ENCODE measurements at places on chromosomes 11 and 22.
A peak's percentile ranks its signal among the peaks of the same experiment; 100 is the strongest.

- no peak for DNase-seq
Measured at GRCh38 chr11:73404506-73405145, 28.4 kb downstream of the RELT start.

- DNase-seq: no peak
Measured at GRCh38 chr11:72439455-72439854, 5.1 kb upstream of the CLPB start.

- no peak for DNase-seq
Measured at GRCh38 chr22:42151924-42152635, 21.5 kb upstream of the CYP2D6 start.

DNA sequence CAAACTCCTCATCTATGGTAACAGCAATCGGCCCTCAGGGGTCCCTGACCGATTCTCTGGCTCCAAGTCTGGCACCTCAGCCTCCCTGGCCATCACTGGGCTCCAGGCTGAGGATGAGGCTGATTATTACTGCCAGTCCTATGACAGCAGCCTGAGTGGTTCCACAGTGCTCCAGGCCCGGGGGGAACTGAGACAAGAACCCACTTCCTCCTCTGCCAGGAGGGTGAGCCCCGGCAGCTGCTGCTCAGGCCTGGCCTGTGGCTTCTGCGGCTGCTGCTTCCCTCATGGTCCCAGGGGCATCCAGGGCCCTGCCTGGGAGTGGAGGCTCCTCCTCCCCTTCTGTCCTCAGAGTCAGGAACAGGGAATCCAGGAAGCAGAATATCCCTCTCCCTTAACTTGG is 98.4 kb downstream of the ZNF280B start:
- DNase-seq: no peak

DNA sequence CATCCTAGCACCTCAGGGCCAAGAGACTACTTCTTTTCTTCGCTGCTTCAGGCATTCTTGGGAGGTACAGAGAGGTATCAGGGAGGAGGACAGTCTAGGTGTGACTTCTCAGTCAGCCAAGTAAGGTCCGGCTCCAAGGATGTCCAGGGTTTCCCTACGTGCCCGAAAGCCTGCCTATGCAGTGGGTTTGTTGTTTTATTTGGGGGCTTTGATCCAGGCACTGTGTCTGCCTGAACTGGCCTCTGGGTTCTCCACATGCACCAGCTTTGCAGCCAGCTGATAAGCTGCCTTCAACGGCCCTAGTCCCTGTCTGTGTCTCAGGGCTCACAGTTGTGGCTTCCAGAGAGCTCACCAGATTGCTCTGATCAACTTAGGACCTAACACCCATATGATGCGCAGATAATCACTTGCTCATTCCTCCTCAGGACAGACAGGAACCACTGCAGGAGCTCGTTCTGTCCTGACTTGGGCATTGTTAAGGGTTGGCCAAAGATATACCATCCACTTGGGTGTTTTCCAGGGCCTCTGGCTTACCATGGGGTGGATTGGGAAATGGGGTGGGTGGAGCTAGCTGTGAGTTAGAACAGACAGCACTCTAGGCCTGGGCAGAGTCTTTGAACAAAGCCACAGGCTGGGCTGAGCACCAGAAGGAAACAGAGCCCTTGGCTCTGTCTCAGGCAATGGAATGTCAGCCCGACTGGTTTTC is 45.5 kb upstream of the CRYBB3 start:
- no peak for DNase-seq

- peak; percentile 70 for DNase-seq
Measured at GRCh38 chr11:14542324-14542723, 22.1 kb upstream of the PSMA1 start.

GRCh38 chr11:2132874-2133240 is 6.3 kb downstream of the IGF2 start:
- DNase-seq: no peak

DNA sequence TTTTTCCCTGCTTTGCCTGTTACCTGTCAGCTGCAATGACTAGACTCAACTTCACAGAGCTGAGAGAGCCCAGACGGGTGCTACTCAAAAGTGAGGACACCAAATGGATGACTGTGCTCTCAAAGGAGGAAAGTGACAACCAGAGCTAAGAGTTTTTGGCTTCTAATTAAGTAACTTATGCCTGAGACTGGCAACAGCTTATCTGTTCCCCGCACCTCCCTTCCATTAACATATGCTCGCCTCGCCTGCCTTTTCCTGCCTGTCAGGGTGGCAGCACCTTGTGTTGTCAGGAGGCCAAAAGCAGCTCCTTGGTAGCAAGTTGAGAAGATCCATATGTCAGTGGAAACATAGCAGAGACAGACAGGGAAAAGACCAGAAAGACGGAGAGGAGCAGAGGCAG is 573.9 kb upstream of the KIRREL3 start:
- DNase-seq: no peak

GRCh38 chr11:124583781-124584180 is 14.0 kb downstream of the OR8A1 start:
- DNase-seq: no peak

DNA sequence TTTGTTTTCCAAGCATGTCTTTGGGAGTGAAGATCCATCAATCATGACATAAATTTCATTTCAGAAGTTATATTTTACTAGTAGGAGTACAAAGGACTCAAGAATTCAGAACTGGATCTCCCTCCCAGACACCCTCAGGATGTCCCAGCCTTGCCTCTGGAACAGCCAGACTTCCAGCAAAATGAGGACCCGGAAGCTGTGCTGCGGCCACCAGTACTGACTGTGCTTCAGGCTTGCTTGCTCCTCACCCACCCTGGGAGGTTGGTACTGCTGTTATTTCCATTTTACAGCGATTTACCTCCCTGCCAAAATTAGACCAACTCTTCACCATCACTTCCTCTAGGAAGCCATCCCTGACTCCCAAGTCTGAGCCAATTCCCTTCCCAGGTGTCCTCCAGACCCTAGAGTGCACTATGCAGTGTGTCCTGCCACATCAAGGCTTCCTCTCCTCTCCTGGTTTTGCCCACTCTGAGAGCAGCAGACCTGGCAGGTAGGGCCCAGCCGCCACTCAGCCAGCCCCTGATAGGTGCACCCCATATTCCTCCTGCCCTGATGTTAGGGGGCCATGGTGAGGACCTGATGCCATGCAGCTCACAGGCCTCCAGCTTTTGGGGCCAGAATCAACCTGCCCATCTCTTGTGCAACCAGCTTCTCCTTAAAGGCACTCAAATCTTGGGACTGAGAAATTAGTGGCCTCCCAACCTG is 47.3 kb upstream of the WNT7B start:
- no peak for DNase-seq

DNA sequence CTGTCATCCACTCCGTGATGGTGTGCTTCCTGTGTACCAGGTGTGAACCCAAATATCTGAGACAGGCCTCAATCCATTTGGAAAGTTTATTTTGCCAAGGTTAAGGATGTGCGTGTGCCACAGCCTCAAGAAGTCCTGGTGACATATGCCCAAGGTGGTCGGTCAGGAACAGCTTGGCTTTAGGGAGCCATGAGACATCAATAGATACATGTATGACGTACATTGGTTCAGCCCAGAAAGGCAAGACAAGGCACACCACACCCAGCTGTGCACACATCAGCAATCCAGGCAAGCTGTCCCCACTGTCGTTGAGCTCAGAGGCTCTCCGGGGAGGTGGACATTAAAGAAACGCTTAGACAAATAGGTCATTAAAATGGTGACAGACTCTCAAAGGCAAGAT is 56.8 kb upstream of the SHANK2 start:
- no peak for DNase-seq

DNA sequence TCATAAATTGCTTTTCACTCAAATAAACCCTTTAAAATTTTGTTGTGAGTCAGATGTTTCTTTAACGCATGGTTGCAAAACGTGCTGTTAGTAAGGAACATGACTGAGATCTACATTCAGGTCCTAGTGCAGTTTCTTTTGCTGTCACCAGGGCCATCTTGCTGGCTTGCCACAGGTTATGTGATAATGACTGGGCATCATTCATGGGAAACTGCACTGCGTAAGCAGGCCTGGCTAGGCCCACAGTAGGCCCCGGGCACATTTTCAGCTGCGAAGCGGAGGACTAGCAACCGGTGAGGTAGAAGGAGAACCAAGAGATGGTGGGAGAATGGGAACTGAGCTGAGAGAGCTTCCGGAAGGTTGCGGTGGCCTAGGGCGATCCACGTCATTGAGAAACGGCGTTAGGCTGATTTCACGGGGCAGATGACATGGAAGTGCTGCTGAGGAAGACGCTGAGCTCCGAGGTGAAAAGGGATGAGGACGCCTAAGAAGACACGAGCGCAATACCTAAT is 3.2 kb upstream of the KLHDC7B start:
- DNase-seq: no peak

- no peak for DNase-seq
Measured at GRCh38 chr11:109845437-109845836, 247.8 kb upstream of the ZC3H12C start.

- DNase-seq: no peak
Measured at GRCh38 chr11:83191986-83192385, 1.5 kb upstream of the ANKRD42 start.

- peak; percentile 66 for DNase-seq
Measured at GRCh38 chr11:133753150-133753549, 92.2 kb downstream of the SPATA19 start.

DNA sequence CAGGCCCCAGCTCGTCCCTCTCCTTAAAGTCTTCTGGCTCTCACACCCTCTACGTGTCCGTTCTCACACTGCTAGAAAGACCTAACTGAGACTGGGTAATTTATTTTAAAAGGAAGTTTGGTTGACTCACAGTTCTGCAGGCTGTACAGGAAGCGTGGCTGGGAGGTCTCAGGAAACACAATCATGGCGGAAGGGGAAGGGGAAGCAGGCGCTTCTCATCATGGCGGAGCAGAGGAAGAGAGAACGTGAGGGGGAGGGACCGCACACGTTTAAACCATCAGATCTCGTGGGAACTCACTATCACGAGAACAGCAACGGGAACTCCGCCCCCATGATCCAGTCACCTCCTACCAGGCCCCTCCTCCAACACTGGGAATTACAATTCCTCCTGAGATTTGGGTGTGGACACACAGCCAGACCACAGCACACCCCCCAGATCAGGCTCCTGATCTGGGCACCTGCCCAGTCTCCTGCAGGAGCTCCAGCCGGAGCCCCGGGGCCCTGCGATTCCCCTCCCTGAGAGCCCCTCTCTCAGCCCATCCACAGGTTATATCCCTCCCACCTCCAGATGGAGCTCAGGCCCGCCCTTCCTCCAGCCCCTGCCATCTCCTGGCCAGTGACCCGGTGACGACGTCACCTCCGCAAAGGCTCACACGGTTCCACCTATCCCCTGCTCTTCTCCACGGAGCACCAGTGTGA is 170.2 kb downstream of the BRD1 start:
- no peak for DNase-seq

DNA sequence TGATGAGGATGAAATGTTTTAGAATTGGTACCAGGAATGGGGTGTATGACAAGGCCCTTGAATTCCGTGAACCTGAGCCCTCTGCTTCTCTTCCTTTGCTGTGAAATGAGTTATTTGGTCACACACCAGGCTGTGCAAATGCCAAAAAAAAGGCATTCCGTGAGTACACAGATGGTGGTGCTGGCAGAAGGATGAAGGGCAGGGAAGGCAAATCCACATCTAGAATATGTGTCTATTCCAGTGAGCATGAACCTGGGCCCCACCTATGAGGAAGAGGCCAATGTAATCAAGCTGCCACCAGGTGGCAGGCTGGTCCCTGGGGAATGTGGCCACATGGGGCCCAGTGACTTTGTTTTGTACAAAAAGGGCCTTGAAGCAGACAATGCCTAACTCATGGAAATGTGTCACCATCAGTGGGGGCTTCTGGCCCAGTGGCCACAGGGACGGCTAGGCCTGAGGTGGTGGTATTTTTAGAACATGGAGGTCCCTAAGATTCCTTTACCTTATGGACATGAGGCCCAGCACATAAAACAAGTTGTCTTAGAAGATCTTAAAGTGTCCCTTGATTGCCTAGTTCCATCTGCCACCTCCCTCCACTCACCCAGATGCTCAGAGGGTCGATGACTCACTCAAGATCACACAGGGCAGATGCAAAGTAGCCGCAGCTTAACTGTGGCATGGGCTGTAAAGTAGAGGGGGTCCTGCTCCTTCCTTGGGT is 3.9 kb upstream of the RNF215 start:
- peak; percentile 32 for DNase-seq

DNA sequence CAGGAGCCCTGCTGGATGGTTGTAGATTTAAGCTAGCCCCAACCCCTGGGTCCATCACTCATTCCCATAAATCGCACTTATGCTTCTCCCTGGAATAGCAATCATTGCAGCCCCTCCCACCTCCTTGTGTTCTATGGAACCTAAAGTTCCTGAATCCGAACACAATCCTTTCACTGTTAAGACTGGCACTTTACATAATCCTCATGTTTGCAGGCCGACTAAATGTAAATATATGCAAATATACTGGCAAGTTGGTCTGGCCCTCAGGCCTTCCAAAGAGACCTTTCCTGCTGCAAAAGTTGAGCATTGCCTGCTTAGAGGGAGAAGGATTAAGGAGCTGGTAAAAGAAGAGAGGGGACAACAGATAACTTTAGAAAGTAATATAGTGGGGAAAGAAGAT is 892.9 kb downstream of the OPCML start:
- DNase-seq: no peak

GRCh38 chr11:116172156-116172555 is 600.6 kb downstream of the BUD13 start:
- DNase-seq: no peak

GRCh38 chr11:93169950-93170561 is 27.7 kb downstream of the SLC36A4 start:
- peak; percentile 21 for DNase-seq

DNA sequence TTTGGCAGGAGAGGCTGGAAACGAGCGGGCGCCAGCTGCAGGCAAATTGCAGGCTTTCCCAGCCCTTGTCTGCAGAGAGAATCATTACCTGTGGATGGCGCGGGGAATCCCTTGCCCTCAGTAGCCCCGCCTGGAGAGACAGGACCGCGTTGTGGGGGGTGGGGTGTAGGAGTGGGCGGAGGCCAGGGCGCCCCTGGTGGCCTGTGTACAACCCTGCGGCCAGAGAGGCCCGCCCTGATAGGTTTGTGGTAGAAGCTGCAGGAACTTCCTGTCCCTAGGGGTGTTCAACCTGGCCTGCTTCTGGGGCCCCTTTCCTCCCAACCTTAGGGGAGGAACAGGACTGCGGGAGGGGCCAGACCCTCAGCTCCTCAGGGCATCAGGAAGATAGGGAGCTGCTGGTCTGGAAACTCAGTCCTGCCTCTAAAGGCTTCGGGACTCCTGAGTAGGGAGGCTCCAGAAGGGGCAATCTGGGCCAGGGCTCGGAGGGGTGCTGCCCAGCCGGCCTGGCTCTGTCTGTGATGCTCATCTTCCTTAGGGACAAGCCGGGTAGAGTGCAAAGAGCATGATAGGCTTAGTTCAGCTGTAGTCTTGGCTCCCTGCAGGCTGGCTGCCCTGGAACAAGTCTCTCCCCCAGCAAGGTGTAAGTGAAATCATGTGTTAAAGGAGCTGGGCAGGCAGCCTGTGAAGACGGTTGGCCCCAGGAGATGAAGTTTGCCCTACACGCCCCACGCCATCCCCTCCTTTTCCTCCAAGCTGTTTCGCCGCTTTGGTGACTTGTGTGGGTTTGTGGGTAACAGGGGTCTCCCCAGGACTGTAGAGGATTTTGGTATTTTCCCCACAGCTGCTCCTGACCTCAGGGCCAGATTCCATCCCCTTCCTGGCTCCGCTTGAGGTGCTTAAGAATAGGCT is 24.1 kb upstream of the SUSD2 start:
- peak; percentile 90 for DNase-seq
